ENCODE measurements at places on chromosomes 13 and 19.

- DNase-seq: no peak
Observed at GRCh38 chr19:16345457-16345856, 20.8 kb downstream of the KLF2 start.

DNA sequence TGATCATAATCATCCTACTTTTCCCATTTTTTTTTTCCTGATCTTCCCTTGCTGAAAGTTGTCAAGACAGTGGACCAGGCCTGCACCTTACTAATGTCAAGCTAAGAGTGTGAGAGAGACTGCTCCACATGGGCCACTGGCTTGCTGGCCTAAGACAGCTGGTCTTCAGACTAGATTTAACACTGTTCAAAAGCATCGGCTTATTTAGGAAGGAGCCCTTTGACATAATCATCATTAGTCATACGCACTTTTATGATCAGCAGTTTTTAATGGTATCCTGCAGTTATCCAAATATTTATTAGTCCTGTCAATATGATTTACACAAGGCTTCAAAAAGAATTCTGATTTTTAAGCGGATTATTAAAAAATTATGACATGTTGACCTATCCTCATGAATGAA is 270.6 kb downstream of the DNAJC15 start:
- DNase-seq: no peak

DNA sequence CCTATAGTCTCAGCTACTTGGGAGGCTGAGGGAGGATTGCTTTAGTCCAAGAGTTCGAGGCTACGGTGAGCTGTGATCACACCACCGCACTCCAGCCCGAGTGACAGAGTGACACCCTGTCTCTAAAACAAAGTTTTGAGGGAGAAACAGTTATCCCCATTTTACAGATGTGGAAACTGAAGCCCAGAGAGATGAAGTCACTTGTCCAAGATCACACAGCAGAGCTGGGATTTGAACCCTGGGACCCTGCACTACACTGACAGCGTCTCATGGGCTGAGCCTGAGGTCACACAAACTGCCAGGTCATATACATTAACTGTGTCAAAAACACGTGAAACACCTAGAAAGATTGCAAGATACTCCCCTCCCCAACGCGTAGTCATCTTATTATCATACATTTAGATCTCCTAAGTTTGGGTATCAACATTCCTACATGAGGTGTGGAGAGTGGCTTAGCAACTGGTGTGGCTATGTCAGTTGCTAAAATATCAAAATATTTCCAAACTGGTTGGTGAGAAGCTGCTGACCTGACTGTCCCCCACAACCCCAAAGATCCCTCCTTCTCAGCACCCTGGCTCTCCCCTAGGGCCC is 8.2 kb downstream of the FCGBP start:
- no peak for DNase-seq

DNA sequence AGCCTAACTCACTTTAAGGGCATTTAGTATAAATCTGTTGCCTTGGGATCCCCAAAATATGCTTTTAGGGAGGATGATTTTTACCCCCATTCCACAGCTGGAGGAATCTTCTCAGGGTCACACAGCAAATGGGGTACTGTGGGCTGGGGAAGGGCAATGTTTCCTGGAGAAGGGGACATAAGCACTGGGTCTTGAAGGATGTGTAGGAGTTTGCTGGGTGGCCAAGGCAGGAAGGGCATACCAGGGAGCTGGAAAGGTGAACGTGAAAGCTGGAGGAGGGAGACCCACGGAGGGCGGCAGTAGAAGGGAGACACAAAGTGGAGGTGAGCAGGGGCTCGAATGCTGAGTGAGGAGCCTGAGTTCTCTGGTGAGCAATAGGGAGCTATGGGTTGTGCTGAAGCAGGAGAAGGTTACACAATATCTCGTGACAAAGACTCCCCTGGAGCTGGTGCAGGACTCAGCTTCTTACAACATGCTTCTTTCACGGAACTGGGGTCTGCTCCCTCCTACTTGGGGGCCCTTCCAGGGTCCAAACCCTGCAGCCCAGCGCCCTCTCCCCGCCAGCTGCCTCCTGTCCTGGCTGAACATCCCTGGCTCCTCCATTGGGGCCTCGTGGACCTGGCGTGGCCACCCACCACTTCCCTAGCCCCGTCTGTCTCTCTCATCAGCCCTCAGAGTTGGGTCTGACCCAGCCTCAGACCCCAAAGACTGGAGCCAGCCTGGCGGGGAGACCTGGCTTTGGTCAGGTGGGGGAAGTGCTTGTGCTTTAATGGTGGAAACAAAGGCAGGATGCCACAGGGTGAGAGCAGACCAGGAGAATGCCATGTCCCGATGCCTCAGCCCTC is 11.1 kb downstream of the CILP2 start:
- no peak for DNase-seq

GRCh38 chr19:29851769-29852521 is 40.2 kb downstream of the CCNE1 start:
- peak; percentile 42 for DNase-seq

DNA sequence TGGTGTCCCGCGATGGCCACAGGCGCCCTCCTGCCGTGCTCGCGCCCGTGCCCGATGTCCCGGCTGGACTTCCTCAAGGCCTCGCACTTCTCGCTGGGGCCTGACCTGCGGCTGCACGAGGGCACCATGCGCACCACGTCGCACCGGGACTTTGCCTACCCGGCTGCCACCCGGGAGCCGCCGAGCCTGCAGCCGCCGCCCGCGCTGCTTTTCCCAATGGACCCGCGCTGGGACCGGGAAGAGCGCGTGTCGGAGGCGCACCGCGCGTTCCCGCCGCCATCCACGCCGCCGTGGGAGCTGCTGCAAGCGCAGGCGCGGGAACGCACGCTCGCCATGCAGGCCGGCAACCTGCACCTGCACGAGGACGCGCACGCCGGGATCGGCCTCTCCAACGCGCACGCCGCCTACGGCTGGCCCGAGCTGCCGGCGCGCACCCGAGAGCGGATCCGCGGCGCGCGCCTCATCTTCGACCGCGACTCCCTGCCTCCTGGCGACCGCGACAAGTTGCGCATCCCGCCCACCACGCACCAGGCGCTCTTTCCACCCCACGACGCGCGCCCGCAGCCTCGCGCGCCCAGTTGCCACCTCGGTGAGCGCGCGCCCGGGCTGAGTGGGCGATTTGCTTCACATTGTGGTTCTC is 12.1 kb upstream of the PEX11G start:
- DNase-seq: peak; percentile 47

DNA sequence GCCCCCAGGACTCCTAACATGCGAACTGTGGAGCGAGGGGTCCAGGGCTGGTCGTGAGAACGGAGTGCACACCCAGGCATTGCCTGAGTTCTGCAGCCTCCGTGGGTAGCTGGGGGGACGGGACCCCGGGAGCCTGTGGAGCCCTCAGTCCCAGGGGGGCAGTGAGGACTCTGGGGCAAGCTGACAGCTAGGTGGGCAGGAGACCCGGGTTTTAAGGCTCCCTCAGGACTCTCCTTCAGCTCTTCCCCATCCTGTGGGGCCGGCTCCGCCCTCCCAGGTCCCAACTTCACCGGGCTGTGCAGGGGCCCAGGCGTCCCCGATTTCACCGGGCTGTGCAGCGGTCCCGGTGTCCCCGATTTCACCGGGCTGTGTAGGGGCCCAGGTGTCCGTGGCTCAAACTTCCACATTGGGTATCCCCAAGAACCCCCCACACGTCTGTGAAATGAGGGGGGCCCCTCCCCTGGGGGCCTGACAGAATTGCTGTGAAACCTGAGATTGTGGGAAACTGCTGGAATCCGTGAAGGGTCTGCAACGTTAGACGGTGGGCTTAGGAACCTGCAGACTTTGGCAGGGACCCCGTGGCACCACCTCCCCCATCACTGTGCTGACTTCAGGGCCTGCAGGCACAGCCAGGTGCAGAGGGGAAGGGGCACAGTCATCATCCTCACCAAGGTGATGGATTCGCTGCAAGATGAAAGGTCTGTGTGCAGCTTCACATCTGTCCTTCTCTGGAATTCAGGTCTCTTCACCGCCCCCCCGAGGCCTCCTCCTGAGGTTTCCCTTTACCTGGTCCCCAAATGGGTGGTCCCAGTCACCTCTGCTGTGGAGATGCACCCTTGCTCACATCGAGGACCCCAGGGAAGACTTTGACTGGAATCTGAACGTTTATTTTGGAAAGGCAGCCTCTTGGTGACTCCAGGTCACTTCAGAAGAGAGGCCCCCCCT is 73.2 kb upstream of the MCF2L start:
- DNase-seq: no peak

DNA sequence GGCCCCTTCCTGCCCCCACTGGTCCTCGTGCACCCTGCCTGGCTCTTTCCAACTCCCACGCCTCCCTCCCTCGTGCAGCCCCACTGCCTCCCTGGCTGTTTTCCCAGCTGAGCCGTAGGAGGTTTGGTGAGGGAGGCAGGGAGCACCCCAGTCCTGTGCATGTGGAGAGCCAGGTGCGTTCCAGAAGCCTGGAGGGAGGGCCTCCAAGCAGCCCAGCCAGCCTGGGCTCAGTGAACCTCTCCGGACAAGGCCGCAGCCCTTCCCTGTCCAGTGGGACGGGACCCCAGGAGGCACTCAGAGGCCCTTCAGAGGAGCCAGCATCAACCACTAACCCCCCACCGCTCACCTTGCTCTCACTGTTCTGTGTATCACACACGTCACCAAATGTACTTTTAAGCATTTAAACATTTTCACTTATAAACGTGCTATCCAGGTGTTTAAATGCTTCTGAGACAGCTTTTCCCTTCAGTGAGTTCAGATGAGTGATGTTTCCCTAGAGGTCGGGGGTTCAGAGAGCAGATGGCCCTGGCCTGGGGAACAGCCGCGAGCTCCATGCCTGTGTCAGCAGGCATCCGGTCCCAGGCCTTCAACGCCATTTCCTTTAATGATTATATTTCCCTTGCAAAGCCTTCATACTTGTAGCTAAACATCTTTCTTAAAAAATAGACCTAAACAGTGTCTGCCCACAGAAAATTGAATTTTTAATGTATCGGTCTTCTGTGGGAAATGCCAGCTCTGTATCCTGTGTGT is 122.6 kb downstream of the ATP11A start:
- DNase-seq: no peak

DNA sequence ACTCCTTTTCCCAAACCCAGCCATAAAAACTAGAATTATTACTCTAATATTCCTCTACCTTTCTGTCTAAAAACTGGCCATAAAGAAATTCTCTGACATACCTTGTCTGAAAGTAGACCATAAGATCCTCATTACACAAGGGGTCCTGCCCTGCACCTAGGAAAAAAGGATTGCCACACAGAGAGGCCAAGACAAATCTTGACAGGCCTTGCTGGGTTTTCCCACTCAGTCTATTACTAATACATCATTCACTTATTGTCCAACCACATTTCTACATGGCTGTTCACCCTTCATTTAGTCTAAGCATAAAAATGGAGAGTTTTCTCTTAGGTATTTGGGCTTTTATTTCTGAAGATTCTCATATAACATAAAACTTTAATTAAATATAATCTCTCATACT is 319.8 kb downstream of the PCDH20 start:
- no peak for DNase-seq

GRCh38 chr13:80036845-80037504 is 304.0 kb downstream of the SPRY2 start:
- no peak for DNase-seq

DNA sequence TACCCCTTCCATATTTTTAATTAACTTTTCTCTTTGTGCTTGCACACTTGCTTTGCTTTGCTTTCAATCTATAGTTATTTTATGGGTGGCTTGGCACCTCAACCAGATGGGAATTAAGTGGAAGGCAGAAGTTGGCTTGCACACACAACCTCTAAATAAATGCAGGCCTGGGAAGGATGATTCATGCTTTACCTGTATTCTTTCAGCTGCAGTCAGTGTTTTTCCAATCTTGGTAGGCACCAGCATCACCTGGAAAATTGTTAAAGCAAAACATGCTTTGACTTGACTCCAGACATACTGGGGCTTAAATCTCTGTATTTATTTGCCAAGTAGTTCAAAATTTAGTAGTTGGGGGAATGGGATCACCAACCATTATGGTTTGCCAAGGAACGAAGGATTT is 543.0 kb downstream of the GPC6 start:
- no peak for DNase-seq

DNA sequence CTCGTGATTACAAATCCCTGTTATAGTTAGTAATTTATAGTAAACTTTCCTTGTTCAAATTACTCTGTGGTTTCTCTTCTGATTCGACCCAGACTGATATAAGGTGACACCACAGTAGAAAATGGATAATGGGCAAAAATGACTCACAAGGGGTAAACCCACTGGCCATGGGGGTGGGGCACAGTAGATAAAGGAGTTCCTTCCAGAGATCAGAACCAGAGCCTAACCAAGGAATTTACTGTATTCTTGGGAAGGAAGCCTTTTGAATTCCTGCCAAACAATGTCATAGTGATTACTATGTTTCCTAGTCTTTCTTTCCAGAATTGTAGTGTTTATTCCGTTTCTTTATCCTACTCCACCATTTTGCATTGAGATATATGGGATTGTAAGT is 21.9 kb downstream of the MIR17HG start:
- DNase-seq: no peak

DNA sequence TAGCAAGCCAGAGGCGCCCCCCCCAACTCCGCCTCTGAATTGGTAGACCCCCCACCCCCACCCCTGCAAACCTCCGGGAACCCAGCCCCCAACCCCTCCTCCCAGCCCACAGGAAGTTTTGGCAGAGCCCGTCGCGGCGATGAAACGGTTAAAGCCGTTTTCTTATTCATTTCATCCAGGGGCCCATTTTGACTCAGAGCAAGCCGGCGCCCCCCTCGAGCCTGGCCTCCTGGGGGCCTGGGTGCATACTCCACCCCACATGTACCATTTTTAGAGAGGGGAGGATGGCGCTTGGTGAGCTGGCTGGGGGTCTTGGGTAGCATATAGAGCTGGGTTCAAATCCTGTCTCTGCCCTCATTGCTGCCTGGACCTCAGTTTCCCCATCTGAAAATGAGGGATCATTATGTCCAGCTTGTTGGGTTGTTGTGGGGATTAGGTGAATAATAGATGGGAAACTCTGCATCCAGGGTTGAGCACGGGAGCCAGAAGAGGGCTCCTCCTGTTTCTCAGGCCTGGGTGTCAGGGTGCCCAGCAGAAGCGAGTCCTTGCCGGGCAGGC is 7.9 kb upstream of the JUNB start:
- DNase-seq: no peak

DNA sequence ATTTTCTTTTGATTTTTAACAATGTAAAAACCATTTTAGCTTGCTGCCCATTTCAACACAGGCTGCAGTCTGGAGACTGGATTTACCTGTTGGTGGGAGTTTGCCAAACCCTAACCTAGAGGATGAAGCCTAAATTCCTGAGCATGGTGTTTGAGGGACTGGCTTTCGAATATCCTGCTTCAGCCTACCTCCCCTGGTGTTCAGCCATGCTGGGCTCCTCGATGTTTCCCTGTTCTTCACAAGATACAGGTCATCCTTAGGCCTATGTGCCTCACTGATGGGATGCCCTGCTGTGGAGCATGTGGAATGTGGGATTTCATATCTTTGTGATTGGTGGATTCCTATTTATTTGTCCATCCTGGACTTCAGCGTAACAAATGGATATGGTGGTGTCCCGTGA is 20.4 kb upstream of the ERCC5 start:
- DNase-seq: no peak

GRCh38 chr19:33465834-33466233 is 55.8 kb downstream of the PEPD start:
- no peak for DNase-seq

GRCh38 chr19:28305513-28305912 is 907.4 kb downstream of the UQCRFS1 start:
- DNase-seq: no peak

All from stimulated activated CD8-positive, alpha-beta memory T cell treated with anti-CD3 and anti-CD28 coated beads, Interleukin-7, amount 100 ng/mL, for 48 hours (primary cell).